Left hindlimb (tissue), 1 donor: ENCODE measurements at places on chromosomes 5 and 9.

DNA sequence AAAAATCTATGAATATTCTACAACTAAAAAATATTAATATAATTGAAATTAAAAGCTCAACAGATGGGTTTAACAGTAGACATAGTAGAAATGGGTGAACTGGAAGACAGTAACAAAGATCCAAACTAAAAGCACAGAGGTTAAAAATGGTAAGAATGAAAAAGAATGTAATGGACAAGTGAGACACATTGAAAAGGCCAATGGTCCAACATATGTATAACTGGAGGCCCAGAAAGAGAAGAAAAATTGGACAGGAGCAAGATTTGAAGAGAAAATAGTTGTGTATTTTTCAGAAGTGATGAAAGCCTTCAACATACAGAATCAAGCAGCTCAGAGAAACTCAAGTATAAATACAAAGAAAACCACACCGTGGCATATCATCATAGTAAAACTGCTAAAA lies 58.6 kb downstream of the PCDHGC5 start:
- no peak for DNase-seq

DNA sequence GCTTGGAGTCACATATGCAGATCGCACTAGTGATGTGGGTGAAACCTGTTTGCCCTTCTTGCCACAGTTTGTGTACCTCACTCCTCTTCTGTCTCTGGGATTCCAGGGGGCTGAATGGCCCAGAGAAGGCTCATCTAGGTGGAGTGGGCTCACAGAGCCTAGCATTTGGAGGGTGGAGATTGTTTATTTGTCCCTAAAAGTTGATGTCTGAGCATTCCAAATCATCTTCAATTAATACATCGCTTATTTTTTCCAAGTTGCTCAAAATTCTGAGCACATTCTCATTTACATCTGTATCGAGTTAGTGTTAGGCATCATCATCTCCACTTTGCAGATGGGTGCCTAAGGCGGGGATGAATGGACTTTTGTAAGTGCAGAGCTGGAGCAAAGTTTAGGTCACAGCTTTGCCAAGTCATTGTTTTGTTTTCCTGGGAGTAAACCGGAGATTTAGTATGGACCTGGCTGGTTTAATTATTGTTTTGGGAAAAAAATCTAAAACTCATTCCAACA lies 2.0 kb downstream of the ABL1 start:
- DNase-seq: no peak

DNA sequence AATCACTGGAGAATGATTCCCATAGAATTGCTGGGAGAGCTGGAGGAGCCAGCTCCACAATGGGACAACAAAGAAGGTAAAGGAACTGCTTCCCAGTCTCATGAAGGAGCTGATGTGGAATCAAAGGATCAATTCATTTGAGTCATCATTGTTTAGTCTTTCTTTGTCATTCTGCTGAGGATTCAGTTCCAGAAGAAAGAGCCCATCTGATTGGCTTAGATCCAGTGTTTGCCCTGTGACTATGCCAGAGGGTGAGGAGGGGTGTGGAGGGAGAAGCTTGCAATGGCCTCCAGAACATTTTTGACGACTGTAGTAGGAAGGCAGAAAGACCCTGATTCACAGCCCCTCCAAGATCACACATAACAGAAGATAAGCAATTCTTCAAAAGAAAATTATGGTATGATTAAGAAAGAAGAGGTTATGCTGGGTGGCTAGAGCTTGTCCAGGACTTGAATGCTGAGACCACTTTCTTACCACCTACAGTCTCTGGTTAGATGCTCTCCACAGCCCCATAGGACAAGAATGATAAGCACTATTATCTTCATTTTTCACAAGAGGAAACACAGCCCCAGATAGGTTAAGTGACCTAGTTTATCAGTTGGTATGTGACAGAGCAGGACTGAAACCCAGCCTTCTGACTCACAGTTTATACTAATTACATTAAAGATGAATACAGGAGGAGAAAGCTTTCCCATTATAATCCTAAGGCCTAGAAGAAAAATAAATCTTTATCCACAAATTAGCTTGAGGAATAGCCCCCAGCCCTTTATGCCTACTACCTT lies 363.1 kb downstream of the PRELID2 start:
- DNase-seq: no peak

GRCh38 chr5:83085106-83085505 lies 7.8 kb downstream of the XRCC4 start:
- no peak for DNase-seq

- peak; percentile 64 for DNase-seq
Measured at GRCh38 chr5:141883184-141883891, 5.1 kb upstream of the PCDH1 start.

DNA sequence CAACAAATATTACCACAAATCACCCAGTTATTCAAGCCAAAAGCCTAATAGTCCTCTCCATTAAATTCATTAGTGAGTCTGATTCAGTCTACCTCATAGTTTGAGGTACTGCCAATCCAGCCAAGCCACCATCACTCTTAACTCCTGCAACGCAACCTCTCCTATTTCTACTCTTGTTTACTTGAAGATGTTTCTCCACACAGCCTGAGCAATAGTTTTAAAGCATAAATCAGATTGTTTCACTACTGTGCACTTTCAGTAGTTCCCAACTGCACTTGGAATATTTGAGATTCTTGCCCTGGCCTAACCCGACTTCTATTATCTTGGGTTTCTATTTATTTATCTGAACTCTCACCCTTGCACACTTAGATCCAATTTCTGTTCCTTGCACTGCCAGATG lies 85.5 kb downstream of the YIPF5 start:
- no peak for DNase-seq

GRCh38 chr5:147733075-147733474 lies 49.5 kb downstream of the JAKMIP2 start:
- DNase-seq: no peak

- DNase-seq: no peak
Measured at GRCh38 chr5:127402361-127402760, 111.8 kb downstream of the MEGF10 start.

DNA sequence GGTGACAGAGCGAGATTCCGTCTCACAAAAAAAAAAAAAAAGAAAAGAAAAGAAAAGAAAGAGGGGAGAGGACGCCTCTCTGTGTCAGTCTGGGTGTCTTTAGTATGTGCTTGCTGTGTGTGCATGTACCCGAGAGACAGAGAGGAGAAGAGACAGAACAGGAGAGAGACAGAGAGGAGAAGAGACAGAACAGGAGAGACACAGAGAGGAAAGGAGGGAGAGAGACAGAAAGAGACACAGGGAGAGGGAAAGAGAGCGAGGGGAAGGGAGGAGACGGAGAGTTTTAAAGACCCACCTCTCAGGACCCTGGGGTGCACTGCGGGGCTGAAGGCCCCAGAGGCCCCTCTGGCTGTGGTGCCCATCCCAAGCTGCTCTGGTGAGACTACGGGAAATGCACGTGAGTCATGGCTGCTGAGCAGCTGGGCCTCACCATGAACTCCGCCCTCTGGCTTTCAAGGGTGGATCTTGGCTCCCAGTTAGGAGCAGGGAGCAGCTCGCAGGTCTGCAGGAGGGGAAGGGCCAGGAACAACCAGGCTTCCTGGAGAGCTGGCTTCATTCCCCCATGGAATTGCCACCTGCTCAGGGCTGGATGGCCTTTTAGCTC lies 7.9 kb downstream of the SLC6A3 start:
- no peak for DNase-seq

DNA sequence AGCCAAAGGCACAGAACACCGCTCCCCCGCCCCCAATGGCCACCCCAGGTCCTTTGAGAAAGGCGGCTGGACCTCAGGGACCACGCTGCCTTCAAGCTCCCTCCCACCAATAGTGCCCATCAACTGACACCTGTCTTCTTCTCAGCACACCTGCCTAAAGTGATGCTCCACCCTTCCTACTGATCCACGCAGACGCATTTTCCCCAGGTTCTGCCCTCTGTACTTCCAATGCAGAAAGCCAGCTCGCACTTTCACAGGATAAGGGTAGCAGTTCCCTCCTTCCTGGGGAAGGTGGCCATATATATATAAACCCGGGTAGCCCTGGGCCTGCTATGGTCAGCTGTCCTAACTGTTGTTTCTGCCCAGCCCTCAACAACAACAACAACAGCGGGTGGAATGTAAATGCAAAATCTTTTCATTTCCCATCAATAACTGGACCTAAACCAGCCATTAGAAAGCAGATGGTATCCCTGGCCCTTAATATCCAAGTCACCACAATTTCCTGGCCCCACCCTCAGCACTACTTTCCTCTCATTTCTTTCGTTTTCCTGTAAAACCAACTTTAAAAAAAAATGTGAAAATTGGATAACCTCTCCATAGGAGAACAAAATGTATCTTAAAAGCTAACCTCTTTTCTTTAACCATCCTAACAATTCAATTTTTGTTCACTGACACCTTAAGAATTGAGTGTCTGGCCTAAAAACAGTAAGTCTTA lies 1.7 kb downstream of the GOLM1 start:
- DNase-seq: no peak

DNA sequence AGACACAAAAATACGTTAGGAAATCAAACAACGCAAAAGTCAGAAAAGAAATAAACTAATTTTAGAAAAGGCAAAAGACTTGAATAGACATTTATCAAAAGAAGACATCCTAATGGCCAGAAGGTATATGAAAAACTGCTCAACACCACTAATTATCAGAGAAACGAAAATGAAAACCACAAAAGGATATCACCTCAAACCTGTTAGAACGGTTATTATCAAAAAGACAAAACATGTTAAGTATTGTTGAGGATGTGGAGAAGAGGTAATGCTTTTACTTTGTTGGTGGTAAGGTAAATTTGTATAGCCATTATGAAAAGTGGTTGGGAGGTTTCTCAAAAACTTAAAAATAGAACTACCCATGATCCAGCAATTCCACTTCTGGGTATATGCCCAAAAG lies 230.0 kb upstream of the RGMB start:
- DNase-seq: no peak

GRCh38 chr9:128792134-128792533 lies 5.1 kb downstream of the TBC1D13 start:
- DNase-seq: no peak

- DNase-seq: no peak
Measured at GRCh38 chr9:109414125-109414785, 83.9 kb downstream of the PTPN3 start.
